ENCODE measurements at places on chromosomes 11 and 22.
A peak's percentile ranks its signal among the peaks of the same experiment; 100 is the strongest.

- no peak for DNase-seq
Measured at GRCh38 chr22:26565889-26566288, 24.0 kb downstream of the TPST2 start.

GRCh38 chr11:45089251-45089650 is 57.2 kb upstream of the PRDM11 start:
- DNase-seq = peak; percentile 95

GRCh38 chr11:68011051-68011943 is 1.2 kb downstream of the ALDH3B1 start:
- DNase-seq = no peak

DNA sequence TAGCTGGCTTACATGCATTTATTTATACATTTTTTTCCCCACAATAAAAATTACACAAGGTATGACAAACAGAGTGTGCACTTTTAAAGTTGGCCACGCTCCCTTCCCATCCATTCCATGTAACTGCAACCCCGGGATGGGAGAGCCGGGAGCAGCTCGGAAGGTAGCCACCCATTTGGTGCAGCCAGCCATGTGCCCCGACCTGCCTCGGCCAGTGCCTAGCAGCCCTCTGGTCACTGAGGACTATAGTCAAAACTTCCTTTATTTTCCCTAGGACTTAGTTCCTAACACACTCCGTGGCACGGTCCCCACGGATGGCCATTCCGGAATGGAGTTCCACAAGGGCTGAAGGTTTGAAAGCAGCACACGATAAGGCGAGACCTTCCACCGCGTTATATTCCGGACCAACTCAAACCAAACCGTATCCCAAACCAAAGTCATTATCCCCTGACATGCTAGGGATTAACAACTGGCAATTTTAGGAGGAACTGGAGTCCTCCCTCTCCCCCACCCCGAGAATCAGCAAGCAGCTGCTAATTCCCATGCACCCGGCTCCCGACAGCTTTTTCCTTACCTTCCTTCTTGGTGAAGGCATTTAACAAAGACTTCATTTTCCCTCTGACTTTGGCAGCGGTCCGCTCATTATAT is 426.4 kb downstream of the SHANK2 start:
- DNase-seq = no peak

- DNase-seq = no peak
Measured at GRCh38 chr11:119315131-119316015, 1.6 kb downstream of the MCAM start.

DNA sequence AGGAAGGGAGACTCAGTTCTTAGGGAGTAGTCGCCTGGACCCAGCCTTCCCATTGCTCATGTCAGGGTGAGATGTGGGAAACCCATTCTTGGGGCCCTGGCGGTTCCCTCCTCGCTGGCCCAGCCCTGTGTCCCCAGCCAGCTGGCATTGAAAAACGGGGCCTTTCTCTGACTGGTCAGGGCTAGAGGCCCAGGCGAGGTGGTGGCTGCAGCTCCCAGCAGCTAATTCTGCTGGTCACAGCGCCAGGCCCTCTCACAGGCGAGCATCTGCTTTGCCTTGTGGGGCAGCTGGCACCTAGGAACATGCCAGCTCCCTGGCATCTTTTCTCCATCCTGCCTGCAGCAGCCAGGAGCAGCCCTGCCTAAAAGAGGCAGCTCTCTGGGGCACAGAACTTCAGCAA is 20.1 kb downstream of the TSPAN18 start:
- no peak for DNase-seq

DNA sequence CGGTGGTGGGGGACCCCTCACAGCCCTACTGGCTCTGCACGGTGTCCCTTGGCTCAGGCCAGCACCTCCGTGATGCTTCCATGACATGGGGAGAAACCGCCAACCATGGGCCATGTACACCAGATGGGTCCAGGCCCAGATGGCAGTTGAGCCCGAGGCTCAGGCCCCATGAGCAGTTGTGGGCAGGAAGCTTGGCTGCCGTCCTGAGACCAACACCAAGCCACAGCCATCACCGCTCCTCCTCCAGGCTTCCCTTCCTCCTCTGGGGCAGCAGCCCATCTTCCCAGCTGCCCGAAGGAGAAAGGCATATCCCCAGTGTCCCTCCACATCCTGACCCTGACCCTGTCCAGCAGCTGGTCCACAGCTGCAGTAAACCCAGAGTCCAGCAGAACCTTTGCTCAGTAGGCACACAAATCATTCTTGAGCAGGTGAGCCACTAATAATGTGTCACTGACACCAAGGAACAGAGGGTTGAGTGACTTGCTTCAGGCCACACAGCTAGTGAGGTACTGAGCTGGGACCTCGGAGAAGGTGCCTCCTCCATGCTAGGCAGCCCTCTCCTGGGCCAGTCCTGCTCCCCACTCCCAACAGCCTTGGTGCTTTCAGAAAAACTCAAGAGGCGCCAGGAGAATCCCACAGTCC is 204.9 kb downstream of the CTTN start:
- DNase-seq = no peak

DNA sequence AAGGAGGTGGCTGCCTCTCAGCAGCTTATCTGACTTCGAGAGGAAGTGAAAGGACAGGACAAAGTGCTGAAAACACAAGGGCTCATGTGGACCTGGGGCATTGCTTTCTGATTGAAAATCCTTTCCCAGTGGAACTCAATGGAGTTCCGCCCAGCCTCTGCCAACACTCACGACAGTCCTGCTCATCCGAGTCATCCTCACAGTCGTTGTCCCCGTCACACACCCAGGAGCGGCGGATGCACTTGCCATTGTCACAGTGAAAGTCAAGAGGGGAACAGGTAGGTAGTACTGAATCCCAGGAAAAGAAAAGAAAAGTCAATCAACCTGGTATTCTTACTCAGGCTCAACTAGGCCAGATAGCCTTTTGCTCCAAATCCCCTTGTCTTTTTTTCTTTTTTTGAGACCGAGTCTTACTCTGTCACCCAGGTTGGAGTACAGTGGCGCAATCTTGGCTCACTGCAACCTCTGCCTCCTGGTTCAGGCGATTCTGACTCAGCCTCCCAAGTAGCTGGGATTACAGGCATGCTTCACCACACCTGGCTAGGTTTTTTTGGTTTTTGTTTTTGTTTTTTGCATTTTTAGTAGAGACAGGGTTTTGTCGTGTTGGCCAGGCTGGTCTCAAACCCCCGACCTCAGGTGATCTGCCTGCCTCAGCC is 18.1 kb downstream of the LRP4 start:
- no peak for DNase-seq

GRCh38 chr11:102920118-102920684 is 35.3 kb downstream of the MMP13 start:
- no peak for DNase-seq

GRCh38 chr11:95993438-95994298 is 69.8 kb upstream of the MTMR2 start:
- DNase-seq = no peak

GRCh38 chr11:105673089-105673488 is 63.2 kb downstream of the GRIA4 start:
- DNase-seq = peak; percentile 1

GRCh38 chr11:19447150-19447566 is 206.4 kb upstream of the E2F8 start:
- DNase-seq = no peak

DNA sequence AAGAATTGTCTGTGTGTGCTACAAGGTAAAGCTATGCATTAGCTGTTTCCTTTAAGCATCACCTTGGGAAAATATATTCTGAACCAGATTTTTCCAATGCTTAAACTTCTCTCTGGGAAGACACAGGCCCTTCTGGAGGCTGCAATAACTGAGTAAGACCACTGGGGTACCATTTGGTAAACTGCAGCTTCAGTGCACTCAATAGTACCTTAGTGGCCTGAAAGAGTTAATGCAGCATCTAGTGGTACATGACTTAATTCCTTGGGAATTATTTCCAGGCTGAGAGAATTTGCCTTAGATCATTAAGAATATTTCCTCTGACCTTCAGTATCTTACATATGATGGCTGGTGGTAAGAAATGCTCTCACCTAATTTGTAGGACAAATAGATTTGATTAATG is 727.4 kb downstream of the DLG2 start:
- DNase-seq = no peak

DNA sequence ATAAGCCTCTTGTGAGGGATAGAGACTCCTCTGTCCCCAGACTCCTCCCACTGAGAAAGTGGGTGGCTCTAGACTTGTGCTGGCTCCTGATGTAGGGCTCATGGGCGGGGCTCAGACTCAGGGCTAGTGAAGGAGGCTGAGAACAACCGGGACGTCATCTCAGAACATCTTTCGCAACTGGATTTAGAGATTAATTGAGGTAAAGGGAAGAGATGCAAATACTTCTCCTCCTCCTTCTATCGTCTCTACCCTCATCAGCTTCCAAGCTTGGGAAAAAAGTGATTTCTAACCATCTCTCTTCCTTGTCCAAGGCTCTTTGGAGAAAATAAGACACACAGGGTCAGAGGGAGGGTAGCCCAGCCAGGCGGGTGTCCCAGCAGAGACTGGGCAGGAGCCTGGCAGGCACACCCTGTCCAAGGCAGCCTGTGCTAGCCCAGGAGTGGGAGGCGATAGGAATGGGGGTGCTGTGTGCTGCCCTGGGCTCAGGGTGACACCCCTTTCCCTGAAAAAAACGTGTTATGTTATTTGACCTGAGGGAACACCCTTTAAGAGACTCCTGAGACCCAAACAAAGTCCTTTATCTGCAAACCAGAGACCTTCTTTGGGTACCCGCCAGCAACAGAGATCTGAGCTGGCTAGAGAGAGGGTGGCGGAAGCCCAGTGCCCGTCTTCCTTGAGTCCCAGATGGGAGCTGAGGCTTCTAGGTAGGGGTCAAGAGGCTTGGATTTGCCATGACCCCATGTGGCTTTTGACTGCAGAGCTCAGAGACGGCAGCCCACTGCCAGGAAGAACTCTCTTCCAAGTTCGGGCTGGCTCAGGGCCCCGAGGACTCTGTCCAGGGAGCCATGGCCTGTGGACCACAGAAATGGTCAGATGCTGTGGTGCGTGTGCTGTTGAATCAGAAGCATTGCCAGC is 160.9 kb downstream of the ADAMTS15 start:
- no peak for DNase-seq

- DNase-seq = no peak
Measured at GRCh38 chr22:21738966-21739365, 3.4 kb upstream of the YPEL1 start.

- DNase-seq = peak; percentile 35
Measured at GRCh38 chr11:110518809-110519514, 89.2 kb downstream of the FDX1 start.

DNA sequence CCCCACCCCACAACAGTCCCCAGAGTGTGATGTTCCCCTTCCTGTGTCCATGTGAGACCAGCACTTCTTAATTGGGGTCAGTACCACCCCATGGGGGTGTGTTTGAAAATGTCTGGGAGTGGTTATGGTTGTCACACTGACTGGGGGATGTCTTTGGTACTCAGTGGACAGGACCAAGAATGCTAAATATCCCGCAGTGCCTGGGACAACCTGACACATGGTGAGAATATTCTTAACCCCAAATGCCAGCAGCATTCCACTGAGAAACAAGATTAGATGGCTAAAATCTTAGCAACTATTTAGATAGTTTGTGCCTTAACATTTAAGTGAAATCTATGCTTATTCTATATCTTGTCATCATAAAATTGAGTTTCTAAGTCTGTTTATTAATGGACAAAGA is 177.5 kb upstream of the ZBED5 start:
- DNase-seq = no peak

GRCh38 chr11:133619973-133620372 is 87.7 kb upstream of the OPCML start:
- no peak for DNase-seq

DNA sequence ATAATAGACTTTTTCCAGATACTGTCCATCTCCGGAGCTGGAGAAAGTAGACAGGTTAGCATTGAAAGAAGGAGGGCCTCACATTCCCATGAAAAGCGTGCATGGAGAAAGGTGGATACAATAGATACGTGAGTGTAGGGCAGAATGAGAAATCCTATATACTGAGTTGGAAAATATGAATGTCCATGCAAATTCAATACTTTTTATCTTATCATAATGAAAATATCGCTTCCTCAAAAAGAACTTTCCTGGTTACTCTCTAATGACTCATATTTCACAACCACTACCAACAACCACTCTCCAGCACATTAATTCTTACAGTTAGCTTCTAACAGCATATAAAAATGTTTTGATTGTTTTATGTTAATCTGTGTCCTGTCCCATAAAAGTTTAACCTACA is 22.0 kb upstream of the MS4A6A start:
- DNase-seq = no peak

- DNase-seq = no peak
Measured at GRCh38 chr11:101444164-101444563, 139.6 kb downstream of the TRPC6 start.

DNA sequence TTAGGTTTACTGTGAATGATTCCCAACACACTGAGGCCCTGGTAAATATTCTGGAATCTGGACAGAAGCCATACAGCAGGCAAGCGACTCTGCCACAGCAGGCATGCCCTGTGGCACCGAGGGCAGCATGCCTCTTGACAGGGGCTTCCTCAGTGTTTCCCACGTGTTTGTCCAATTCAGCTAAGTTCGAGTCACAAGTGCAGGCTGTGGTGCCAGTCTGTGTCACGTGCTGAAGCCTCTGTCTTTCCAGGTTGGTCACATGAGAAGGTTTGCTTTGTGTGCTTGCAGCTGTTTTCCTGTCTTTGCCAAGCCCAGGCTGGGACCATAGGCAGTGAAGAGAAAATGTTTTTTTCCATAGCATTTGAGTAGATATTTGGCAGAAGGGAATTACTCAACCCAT is 2.4 kb upstream of the PPFIBP2 start:
- no peak for DNase-seq

DNA sequence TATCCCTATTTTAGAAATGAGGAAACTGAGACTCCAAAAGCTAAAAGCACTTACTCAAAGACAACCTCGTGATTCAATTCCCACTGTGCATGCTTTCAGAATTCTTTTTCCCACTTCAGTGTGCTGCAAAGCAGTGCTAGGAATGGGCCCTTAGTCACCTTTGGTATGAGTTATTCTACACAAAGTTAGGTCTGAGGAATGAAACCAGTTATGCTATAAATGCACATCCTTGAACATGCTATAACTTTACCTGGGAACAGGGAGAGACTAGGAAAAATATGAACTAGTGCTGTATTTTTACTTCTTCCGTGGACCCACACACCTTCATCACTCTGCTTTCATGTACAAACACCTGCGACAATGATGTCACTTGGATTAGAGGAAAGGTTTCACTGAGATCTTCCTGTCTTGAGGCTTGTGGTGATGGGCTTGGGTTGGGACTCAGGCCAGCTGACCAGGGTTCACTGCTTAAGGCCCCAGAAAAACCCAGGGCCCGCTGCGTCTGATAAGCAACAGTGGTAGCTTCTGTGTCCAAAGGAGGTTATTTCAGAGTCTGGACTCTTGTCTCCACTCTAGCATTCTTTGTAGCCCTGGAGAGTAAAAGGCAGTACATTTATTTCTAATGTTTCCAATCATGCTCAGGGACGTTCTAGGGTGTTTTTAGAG is 81.6 kb downstream of the ZC3H12C start:
- no peak for DNase-seq

DNA sequence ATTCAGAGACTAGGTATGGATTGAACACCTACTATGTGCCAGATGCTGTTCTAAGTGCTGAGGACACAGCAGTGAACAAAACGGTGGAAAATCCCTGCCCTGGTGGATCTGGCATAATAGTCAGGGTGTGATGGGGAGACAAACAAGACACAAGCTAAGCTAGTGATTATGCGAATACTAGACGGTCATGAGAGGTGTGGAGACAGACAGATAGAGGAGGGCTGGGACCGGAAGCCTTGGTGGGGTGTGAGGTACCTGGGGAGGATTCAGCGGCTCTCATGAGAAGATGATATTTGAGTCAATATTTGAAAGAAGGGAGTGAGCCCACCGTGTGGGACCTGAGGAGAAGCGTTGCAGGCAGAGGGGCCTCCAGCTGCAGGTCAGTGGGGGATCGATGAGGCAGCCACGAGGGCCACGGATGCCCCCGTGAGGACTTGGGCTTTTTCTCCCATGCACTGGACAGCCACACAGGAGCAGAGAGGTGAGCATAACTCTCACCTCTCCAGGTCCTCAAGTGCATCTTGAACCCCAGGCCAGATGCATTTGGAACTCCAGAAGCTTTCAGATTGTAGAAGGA is 4.7 kb downstream of the CD5 start:
- no peak for DNase-seq
